ENCODE measurements at places on chromosomes 3 and 15. TPM values are rescaled to one million over a fixed set of nuclear protein-coding genes. Genes with fewer than 3 reads are reported as not detected.

The PAQR9 gene
- polyA plus RNA-seq, result 2.8 TPM

The LIPC gene
- polyA plus RNA-seq, result 0.34 TPM

- DNase-seq, result no peak
Measured at GRCh38 chr3:2567451-2567850, 468.8 kb downstream of the CNTN4 start.

GRCh38 chr3:194745422-194746184 lies 59.9 kb downstream of the FAM43A start:
- no peak for DNase-seq

- DNase-seq, result no peak
Measured at GRCh38 chr15:86645925-86646500, 566.3 kb downstream of the AGBL1 start.

DNA sequence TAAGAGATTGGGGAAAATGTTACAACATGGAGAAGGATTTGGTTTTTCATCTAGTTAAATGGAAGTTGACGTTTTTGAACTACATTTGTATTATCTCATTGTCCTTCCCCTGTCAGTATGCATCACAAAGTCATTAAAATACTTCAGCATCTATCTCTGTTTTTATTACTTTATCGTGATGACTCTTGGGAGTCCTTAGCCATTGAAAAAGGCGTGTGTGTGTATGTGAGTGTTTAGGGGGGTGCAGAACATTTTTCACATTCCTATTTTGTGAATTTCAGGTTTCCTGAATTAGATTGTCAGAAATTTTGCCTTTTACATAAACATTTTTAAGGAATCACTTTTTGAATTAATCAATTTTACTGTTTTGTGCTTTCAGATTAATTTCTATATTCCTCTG lies 360.6 kb upstream of the SGO1 start:
- no peak for DNase-seq

GRCh38 chr3:100047455-100048141 lies 66.7 kb downstream of the FILIP1L start:
- peak; percentile 65 for DNase-seq

- DNase-seq, result peak; percentile 0
Measured at GRCh38 chr3:62665627-62666437, 209.4 kb downstream of the CADPS start.

DNA sequence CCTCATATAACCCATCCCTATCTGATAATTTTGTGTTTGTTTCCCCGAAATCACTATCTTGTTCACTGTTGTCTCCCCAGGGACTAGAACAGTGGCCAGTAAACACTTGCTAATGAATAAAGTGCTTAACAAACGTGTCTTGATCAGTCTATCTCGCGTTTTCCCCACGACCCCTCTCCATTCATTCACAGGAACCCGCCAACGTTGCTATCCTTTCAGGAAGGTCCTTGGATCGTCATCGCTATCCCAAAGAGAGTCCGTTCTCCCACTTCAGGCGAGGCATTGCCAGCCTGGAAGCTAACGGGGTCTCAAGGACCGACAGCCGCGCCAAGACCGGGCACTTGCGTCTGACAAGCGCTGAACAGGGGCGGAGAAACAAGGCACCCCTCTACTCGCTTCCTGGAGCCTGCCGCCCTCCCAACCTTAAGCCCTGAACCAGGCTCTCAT lies 344 bp downstream of the LINS1 start:
- DNase-seq, result no peak

- no peak for DNase-seq
Measured at GRCh38 chr15:28935316-28935715, 49.5 kb downstream of the APBA2 start.

- DNase-seq, result no peak
Measured at GRCh38 chr3:72630327-72630968, 217.8 kb downstream of the SHQ1 start.

Measured in A549 (cell line).